NCI-H526 (cell line): ENCODE measurements at places on chromosomes 13 and 19.
A peak's percentile ranks its signal among the peaks of the same experiment; 100 is the strongest.

GRCh38 chr13:30843548-30843947 lies 62.5 kb upstream of the MEDAG start:
- DNase-seq, result no peak

DNA sequence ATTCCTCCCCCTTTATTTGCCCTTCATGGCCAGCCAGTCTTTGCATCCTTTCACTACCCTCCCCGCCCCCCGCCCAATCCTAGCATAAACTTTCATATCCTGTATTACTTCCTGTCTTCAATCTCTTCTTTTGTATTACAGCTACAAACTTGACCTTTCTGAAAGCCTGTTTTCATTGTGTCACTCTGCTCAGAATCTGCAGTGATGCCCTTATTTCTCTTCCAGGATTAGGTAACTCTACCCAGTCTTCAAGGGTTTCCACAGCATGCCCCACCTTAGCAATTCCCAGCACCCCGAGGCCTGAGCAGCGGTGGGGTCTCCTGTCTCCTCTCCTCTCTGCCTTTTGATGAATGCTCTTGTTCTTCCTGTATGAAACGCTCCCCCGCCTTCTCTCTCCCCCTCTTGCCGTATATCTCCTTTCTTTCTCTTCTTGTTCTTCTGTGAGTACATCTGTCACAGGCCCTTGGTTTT lies 145.6 kb downstream of the SHISA2 start:
- DNase-seq, result no peak

DNA sequence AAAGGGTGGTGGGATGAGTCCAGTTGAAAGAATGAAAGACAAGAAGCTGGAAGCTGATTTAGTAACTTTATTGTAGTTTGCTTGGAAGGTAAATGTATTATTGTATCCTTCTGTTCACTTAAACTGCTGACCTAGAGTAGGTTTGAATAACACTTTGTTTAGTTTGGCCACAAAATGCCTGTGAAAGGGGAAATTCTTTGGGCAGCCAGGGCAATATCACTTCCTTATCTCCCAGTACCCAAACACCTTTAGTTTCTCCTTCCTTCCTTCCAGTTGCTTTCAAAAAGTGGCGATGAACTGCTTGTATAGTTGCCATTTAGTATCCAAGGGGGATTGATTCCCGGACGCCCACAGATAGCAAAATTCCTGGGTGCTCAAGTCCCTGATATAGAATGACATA lies 120.1 kb downstream of the PAN3 start:
- no peak for DNase-seq

DNA sequence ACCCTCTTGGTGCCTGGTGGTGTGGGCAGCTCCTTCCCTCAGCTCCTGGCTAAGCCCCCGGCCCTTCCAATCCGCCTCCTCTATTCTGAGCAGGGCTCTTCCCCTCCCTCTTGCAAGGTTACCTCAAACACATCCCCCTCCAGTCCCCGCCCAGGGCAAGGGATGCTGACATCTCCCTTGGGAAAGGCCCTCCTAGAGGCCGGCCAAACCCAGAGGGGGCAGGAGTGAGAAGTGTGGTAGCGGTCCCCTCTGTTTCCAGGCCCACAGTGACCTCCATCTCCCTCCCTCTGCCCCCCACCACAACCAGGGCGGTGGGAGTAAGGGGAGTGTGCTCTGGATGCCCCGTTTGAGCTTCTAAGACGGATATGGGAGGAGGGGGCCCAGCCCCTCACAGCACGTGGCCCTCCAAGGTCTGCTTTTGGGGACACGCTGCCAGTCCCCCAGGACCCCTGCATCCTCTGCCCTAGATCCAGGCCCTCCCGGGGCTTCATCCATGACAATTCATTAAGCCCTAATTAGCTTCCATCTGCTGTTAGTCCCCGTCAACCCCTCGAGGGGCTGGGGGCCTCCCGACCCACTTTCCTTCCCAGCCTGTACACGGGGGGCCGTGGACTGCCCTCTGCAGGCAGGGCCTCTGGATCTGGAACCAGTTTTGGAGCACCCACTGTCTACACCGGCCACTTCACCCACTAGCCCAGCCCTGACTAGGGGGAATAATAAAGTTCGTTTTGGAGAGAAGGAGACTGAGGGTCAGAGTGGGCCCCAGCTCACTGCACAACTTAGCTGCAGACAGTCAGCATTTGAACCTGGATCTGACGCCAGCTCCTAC lies 2.3 kb downstream of the LINGO3 start:
- DNase-seq, result no peak

DNA sequence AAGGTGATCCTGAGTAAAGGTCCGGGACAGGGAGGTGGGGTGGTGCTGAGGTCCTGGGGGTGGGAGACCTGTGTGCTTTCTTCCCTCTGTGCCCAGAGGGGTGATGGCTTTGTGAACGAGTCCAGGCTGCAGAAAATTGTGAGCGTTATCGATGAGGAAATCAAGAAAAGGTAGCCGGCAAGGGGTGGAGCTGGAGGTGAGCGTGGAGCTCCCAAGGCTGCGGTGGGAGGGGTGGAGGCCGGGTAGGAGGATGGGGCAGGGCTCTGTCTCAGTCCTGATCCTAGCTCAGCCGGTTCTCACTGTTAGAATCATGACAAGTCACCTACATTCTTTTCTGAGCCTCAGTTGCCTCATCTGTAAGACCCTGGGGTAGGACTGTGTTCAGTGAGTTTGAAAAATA lies 4.0 kb downstream of the SELENOV start:
- no peak for DNase-seq

DNA sequence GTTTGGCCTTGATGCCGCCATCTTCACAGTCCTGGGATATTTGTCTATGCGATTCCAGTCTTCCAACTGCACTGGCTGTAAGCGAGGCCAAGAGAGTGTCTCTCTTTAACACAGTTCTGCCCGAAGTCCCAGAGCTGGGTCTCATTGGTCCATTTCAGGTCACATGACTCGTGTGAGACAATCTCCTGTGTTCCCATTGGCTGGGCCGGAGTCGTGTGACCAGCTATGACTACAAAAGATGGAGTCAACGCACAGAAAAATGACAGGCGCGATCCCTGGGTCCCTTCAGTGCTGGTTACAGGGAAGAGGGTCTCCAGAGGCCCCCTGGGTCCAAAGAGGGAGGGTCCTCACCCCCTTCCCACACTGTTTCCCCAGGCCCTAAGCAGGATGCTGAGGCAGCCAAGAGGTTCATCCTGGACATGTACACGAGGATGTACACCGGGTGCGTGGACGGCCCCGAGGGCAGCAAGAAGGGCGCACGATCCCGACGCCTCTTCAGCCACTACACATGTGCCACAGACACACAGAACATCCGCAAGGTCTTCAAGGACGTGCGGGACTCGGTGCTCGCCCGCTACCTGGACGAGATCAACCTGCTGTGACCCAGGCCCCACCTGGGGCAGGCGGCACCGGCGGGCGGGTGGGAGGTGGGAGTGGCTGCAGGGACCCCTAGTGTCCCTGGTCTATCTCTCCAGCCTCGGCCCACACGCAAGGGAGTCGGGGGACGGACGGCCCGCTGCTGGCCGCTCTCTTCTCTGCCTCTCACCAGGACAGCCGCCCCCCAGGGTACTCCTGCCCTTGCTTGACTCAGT lies 15.9 kb upstream of the S1PR4 start:
- DNase-seq, result peak; percentile 10

DNA sequence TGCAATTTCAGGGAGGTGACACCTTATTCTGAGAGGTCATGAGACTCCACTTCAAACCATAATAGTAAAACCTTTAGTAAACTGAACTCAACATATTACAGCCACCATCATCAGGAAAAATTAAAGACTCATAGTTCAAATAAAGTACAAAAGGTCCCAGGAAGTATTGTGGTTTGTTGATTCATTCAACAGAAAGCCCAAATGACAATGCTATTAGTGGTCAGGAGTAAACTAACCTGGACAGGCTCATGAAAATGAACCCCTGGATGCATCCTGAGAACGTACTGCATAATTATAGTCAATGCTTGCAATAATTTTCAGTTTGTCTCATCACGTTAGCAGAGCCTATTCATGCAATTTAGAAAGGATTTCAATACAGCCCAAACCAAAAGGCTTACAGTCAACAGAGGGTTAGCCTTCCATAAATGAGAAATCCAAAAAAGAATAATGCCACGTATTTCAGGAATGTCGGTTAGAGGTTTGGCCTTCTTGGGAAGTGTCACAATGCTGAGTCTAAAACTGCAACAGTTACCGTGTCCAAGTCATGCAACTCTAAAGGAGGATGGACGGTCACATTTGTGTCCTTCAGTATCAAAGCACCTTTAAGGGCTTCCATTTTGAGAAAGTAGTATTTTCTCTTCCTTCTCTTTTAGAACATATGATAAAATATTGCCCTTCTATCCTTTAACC lies 280.8 kb downstream of the ABCC4 start:
- DNase-seq, result no peak

- no peak for DNase-seq
Observed at GRCh38 chr13:84616864-84617263, 734.6 kb upstream of the SLITRK1 start.

DNA sequence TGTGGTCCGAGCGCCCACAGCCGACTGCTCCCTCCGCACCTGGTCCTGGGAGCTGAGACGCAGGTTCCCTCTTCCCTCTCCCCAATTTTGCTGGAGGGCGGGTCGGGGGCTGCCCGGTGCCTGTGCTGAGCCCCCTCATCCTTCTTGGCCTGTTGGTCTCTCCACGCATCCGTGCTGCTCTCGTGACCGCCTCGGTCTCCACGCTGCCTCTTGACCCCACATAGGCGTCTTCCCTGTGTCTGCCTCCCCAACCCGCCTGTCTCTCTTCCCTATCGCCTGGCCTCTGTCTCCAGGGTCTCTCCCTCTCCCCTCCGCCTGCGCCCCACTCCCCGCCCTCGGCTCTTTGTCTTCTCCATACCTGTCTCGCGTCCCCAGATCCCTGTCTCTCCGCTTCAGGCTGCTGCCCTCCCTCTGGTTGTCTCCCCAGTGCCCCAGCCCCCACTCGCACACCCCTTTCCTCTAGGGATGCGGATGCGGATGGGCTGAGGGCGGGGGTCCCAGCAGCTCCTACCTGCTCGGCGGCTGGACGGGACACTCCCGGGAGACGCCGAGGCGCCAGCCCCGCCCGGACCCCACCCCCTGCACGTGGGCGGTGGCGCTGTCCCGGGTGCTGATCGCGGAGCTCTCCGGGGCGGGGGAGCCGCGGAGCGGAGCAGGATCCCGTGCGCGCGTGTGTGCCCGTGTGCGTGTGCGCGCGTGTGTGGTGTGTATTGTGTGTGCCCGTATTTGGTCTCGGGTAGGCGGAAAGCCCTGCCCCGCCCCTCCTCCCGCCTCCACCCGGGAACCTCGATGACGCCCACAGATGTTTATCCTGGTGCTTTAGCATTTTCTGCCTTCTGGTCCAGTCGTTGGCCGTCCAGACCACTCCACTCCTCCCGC lies at the start of gene SYT5:
TSS of gene SYT5 (minus strand) at position 684 of the 879 bp plus-strand sequence. CDS start 1,248 bp downstream, outside the sequence.
- DNase-seq, result no peak

DNA sequence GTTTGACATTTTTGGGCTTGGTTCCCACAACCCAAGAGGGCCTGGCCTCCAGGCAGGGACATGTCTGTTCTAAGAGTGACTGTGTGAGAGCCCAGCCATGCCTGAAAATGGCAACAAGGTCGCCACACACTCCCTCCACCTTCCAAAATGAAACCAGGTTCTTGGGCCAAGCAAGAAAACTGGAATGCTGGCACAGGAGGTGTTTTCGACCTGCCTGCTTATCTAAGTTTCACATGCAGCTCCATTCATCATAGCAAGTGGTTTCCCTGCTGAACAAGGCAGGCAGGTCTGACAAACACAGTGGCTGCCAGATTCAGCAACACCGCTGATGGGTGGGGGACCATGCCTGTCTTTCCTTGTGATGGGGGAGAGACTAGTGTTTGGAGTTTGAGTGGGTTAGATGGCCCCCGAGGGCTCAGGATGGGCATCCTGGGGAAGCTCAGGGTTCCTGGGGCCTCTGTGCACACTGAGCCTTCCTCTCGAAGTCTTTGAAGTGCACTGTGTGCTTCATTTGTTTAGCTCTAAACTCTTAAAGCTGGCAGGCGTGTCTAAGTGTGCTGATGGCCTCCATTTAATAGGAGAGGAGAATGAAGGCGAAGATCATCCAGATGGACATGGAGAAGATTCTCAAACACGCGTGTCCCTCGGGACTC lies 17.9 kb upstream of the GAS6 start:
- DNase-seq, result no peak

DNA sequence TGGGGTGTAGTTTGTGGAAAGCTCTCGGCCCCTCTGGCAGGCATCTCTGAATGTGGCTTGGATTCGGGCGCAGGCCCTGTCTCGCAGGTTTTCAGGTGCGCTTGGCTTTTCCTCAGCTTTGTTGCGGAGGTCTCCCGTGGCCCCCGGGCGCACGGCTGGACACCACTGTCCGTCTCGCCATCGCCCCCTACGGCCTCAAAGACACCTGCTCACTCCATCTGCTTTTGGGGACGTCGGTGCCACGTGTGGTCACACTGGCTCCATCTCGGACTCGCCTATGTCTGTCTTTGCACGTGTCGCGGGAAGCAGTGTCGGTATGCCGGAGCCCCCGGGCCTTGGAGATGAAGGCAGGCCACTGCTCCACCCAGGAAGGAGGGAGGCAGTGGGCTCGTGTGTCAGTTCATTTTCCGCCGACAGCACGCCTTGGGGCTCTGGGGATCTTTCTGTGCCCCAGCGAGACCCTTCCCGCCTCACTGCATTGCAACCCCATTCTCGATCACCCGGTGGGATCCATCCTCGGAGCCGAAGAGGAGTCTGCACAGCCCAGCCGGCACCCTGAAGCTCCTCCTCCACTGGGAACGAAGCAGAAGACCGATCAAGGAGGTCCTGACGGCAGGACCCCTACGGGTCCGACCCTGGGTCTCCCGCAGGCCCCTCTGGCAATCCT lies 42.1 kb downstream of the ZNF146 start:
- DNase-seq, result no peak

GRCh38 chr19:48403606-48404005 lies 10.1 kb downstream of the GRIN2D start:
- peak; percentile 53 for DNase-seq

DNA sequence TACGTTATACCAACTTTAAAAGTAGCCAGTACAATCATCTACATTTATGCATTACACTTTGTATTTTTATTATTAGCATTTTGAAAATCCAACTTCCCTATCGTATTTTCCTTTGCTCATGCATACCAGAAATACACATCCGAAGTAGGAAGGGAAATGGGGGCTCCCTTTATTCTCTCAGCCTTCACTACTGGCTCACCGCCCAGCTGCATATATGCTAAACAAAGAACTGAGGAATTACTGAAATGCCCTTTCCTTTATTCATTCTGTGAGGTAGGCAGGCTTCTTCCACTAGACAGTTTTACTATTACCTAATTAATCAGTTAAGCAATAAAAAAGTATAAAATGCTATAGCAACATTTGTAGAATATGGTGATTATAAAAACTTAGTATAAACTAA lies 291.6 kb downstream of the KLF12 start:
- DNase-seq, result no peak

- DNase-seq, result no peak
Observed at GRCh38 chr13:48221686-48222187, 11.3 kb upstream of the ITM2B start.

GRCh38 chr13:101297794-101298193 lies 118.5 kb downstream of the NALCN start:
- DNase-seq, result no peak

GRCh38 chr13:30745906-30746686 lies 10.8 kb downstream of the ALOX5AP start:
- DNase-seq, result peak; percentile 72
